Urinary bladder (tissue), 4 donors: ENCODE measurements at places on chromosomes 7 and 10.

DNA sequence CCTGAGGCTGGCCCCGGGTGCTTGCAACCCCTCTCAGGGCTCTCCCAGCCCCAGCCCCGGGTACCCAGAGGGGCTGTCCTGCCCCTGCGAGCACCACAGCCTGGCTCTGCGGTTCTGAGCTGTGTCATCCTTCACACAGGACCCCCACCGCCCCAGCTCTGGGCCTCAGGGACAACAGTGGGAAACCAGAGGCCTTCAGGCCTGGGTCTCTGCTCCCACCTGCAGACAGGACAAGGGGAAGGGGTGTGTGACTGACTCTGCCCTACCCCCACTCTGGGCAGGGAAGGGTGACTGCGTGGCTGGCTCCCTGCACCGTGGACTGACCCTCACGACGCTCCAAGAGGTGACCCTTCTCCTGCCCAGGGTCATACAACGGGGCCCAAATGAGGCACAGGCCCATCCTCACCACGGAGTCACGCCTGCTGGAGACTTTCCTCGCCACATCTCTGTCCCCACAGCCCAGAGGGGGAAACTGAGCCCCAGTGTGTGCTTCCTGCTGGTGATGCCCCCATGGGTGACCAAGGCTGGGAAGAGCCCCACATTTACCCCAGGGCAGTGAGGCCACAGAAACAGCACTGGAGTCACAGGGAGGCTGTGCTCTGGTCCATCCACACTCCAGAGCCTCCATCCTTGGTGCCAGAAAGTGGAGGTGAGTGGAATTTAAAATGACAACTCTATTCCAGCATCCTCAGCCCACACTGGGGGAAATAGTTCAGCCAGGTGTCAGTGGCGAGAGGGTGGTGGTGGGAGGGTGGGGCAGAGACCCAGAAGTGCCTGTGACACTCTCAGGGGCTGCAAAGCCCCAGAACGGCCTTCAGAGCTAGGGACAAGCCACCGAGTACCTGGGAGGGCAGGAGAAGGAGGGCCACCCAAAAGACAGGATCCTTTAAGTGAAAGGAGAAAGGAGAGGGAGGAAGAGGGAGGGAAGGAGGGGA is 13.6 kb downstream of the CAMK2B start:
- DNase-seq, result no peak

DNA sequence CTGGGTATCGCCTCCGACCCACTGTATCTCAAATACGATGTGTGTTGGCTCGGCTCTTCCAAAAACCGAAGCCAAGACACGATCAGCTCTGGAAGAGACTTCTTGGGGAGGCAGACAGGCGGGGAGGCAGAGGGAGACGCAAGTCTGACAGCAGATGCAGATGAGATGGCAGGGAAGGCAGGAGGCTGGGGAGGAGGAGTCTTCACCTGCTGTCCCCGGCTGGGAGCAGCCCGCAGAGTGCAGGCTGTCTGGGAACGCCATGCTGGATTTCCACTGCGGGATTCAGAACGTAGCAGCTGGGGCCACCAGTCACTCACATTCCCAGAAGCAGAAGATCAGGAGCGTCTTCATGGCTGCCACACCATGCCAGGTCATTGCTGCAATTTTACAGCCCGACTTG is 29.4 kb downstream of the CTBP2 start:
- no peak for DNase-seq

- DNase-seq, result no peak
Observed at GRCh38 chr7:130272381-130273080, 5.9 kb downstream of the CPA2 start.

GRCh38 chr7:134780166-134780828 is 863 bp downstream of the CALD1 start:
- no peak for DNase-seq

GRCh38 chr7:129529643-129530042 is 27.3 kb downstream of the SMKR1 start:
- DNase-seq, result no peak

GRCh38 chr10:6920072-6921019 is 340.3 kb upstream of the PRKCQ start:
- DNase-seq, result peak; percentile 54

DNA sequence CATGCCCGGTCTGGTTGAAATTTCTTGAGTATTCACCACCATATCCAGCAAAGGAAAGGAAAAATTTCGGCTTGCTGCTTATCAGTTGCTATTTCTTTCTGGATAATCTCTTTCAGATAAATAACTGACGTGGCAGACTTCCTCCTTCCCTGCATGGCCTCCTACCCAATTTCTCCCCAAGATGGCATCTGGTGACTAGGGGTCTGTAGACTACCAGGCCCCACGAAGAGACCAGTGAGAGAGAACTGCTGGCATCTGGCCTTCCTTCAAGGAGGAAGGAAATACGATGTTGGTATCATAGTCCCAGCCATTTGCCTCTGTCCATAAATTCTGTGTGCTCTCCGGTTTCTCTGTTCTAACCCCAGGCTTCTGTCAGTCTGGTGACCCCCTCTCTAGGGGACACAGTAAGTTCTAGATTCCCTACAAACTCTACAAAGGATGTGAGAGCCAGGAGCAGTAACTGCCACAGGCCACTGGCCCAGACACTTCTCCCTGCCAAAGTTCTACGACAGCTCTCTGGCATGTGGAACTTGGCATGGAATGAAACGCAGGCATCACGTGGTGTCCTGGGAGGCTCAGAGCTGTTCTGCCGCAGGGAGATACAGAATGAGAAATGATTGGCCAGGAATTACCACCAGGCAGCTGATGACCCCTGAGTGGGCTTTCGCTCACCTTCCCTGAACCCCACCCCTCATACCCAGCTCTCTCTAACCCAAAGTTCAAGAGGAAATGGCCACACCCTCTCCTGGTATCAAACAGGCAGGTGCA is 30.0 kb upstream of the MSRB2 start:
- DNase-seq, result no peak

DNA sequence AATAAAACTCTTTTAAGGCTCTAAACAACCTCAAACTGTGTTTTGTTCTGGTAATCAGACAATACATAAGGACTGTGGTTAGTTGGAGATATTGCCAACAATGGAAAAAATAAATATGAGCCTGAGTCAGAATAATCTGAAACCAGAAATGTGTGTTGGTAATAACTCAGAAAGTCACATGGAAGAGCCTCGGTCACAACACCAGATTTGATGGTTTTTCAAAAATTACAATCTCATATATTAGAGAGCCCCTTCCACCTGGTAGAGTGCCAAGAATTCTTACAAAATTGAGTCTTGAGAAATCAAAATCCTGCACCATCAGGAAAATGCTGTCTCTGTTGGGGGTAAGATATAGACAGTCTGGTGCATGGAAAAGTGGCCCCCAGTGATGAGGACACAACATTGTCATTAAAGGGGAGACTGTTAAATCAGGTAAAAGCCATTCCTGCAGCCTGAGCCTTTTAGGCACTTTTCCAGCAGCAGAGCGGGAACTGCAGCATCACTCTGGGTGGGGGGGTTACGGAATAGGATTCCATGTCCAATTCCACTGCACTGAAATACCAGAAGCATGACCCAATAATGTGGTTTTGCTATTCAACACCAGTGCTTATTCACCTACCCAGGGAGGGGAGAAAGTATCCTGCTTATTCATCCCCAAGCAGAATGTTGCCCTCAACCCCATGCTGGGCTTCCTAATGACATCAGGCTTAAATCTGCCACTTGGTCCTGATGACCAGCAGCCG is 9.5 kb upstream of the ADAM12 start:
- no peak for DNase-seq

DNA sequence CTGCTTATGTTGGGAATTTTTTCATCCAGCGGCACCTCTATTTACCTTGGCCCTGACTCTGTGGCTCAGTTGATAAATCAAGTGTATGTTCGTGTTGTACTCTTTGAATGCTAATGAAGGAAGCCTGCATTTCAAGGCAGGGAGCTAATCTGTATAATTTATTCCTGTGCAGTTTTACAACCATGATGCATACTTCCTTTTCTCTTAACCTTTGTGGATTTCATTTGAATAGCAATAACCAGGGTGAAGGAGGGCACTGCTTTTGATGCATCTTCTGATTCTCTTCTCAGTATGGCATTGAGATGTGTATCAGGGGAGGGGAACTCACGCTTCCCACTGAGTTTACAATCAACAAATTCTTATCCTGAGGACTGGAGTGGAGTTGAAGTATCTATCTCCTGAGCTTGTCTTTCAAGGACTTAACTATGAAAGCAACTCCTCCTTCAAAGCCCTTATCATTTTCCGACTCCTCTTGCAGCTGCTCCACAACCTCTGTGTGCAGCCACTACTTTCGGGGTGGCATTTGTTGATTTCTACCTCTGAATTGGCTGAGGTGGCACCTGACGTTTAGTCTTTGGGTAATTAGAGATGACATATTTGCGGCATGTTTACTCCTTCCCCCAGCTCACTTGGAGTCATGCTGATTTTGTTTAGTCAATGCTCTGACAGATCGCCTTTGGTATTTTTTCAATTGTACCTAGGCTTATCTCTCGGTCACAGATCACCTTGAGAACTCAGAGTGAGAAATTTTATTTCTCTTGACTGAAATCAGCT is 275.2 kb downstream of the PHTF2 start:
- DNase-seq, result no peak

GRCh38 chr10:84292502-84292901 is 35.9 kb upstream of the CCSER2 start:
- DNase-seq, result no peak

DNA sequence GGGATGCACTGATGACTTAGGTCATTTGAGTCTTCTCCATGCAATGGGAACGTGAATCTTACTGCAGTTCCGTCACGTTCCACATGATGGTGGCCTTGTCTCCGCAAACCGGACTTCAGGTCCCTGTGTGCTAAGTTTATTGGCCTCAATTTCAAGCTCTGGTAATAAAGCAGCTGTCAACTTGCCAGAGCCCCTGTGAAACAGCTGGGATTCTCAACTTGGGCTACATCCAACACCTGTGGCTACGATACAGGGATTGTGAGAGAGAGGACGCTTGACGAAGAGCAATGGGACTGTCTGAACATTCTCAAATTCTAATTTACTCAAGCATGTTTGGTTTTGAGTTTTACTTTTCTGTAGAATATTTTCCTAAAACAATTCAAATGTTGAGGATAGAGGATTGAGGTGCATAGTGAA is 174.2 kb downstream of the PTN start:
- peak; percentile 53 for DNase-seq

- DNase-seq, result no peak
Observed at GRCh38 chr7:21146642-21147423, 281.1 kb upstream of the SP4 start.

GRCh38 chr10:28849821-28850220 is 172.5 kb downstream of the BAMBI start:
- no peak for DNase-seq

GRCh38 chr10:91974960-91975359 is 51.4 kb downstream of the BTAF1 start:
- DNase-seq, result no peak

- no peak for DNase-seq
Observed at GRCh38 chr10:33326933-33327332, 7.5 kb downstream of the NRP1 start.

DNA sequence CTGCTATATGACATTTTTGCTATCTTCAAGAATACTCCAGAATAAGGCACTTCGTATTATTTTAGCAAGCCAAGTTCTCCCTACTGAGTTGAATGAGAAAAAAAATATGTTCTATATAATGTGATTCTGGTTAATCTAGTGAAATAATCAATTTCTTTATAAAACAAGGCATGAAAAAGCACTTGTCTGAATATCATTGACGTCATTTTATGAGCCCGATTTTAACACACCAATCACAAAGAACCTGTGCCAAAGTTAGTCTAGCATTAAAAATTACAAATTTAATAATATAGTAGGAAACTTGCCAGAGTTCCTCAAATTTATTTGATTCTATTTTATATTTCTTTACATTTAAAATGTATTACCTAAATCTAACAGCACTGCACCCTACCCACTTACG is 125.3 kb downstream of the CD36 start:
- no peak for DNase-seq
